H9 (cell line): ENCODE measurements at places on chromosomes 6 and 20.

DNA sequence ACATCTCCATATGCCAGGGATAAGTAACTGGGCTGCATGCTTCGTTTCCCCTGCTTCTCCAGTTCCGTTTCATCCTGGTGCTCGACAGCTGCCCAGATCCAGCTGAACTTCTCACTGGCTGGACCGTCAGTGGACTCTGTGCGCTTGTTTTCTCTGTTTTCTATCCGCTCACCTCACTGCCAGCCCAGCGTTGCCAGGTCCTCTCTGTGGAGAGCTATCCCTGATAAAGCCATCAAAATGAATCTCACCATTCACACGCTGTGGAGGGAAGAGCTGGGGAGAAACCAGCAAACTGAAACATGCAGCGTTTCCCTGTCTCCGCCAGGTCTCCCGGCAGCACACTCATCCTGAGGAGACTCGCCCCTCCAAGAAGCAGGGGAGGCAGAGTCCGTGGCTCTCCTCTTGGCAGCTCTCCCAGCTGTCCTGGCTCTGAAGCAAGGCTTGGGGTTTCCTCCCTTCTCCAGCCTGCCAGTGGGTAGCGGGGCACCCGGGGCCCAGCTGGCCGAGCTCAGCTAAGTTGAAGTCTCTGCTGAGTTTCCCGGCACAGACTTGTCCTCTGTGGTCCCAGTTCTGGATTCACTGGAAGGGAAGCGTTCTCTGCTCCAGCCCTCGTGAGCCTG, 160.9 kb downstream of the DTNBP1 start:
- no peak for DNase-seq

DNA sequence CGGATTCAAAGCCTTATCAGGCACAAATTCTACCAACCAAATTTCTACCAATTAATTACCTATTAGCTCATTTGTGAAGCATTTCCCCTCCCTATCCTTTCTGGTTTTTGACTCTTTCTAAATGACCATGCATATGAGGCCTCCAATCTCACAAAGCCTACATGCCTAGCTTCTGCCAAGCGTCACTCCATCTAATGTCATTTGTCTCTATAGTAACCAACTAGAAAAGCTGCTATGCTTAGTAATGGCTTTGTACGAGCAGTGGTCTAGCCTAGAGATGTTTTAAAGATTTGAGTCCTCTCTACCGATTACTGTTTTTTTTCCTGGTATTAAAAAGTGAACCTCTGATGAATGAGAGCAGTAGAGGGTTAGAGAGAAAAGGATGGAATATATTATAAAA, 4.8 kb upstream of the ASF1A start:
- no peak for DNase-seq

- DNase-seq: no peak
These were observed 8.3 kb downstream of the RIPOR2 start for GRCh38 chr6:24927277-24927955.

GRCh38 chr20:61748376-61748775, 317.3 kb downstream of the TAF4 start:
- no peak for DNase-seq

- DNase-seq: no peak
These were observed 916.5 kb downstream of the QKI start for GRCh38 chr6:164331026-164331425.

DNA sequence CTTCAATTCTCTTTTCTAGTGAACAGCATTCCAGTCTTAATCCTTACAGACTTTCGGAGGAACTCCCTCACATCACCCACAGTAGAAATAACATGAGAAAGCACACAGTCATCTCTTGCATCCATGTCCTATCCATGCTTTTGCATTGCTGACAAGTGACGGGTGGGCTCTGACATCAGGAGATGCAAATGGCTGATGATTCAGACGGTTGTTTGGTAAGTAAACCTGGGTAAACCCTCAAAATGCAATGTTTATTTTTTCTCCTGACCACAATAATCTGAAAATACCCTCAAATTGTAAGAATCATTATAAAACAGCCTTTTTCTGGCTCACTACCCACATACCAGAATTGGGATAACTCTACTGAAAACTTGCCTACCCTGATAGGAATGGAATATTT, 792.0 kb downstream of the MAFB start:
- no peak for DNase-seq

GRCh38 chr6:109820706-109821350, 129.7 kb downstream of the FIG4 start:
- DNase-seq: no peak

GRCh38 chr6:34447910-34448309, 18.0 kb upstream of the PACSIN1 start:
- DNase-seq: peak; percentile 76

DNA sequence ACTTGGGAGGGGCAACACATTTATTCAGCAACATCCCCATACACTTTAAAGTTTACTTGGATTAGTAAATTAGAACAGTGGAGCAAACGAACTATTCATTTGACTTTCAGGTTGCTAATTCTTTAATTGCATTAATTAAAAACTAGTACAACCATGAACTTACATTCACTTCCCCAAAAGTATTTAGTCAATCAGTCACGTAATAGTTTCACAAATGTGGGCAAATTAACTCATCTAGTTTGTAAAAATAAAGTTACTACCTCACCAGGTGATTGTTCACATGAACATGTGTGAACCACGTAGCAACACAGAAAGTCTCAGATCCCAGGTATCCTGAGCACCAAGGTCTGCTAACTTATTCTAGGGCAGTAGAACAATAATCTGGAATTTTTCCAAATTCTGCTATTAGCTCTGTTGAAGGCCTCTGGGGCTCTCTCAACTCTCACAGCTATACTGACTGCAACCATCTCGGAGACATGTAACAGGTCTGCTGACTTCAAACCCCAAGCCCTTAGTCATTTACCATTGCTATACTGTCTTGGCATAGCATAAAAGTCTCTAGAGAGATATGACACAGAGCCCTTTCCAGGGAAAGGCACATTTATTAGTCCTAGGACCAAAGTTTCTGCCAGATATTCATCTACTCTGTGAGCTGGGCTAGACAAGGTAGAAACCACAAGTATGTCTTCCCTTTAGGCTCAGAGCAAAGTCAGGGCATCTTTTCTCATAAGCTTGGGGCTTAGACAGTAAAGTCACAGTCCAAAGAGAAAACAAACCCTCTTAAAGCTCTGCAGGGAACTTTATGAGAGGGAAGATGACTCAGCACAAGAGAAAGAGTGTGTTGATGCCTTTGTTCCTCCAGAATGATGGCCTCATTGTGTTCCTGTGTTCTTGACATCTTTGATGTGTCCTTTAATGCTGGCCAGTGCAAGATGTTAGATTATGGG, 50.9 kb upstream of the CCDC28A start:
- no peak for DNase-seq

DNA sequence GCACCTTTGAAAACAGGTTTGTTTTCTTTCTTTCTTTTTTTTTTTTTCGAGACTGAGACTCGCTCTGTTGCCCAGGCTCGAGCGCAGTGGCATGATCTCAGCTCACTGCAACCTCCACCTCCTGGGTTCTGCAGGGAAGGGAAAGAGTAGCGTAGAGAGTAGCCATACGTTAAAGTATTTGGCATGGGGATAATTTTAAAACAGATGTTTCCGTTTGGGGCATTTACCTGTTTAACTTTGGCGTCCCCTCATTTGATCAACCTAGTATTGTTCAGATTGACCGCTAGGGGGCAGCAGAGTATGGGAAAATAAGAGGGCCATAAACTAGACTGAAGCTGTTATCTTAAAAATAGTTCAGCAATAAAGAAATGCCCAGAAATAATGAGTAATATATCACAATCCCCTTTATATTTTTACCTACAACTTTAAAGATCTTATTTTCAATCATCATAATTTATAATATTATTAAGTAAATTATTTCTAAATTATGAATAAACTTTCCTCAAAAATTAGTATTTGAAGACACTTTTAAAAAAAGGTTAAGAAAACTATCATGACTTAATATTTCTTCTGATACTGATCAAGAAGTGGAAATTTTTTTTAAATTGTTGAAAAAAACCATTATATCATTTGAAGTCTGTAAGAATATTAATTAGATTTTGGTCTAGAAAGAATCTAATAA, 7.6 kb upstream of the TAAR9 start:
- DNase-seq: peak; percentile 46

DNA sequence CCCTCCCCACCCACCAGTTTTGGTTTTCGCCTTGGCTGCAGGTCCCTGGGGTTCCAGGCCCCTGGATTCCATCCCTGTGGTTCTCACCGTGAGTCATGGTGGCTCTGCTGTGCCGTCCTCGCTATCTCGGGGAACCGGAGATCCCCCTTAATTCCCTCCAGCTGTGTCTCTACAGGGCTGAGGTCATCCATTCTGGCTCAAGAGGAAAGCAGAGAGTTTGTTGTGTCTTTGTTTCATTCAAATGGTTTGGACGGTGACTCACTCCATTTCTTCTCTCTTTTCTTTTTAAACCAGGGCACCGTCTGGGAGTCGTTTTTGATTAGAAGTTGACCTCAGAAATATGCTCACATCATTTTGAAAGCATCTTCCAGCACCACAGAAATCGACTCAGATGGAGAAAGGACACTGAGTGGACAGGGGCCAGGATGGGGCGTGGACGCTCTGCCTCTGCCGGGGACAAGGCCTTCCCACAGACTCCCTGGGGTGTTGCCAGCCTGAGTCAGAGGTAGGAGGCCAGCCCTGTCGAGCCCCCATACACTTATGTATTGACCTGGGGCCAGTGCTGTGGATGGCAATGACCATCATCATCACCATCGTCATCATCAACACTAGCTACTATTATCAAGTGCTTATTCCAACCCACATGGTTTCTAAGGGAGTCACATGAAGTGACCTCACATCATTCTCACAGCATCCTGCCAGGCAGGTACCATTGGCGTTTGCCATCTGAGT, 176.2 kb downstream of the NFATC2 start:
- DNase-seq: no peak
